ENCODE measurements at places on chromosomes 13 and 19.
A peak's percentile ranks its signal among the peaks of the same experiment; 100 is the strongest.

GRCh38 chr13:82165396-82166174 lies 1716.7 kb downstream of the SLITRK1 start:
- DNase-seq: no peak

DNA sequence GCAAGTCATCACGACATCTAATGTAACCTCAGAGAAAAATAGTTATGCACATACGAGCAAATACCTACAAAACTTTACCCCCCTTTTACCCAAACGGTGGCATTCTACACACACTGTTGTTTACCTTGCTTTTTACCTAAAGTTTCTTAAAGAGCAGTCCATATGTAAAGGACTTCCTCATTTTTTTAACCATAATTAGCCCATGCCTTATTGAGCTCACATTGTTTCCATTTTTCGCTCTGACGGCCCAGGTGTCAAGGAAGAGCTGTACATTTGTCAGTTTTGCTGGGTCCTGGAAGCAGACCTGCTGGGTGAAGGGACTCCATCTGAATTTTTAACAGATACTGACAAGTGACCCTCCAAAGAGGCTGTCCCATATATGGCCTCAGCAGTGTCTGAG lies 89.4 kb downstream of the STK24 start:
- DNase-seq: no peak

GRCh38 chr13:32164622-32165268 lies 133.2 kb downstream of the FRY start:
- peak; percentile 65 for DNase-seq

- no peak for DNase-seq
Measured at GRCh38 chr19:40472516-40472915, 5.7 kb downstream of the SPTBN4 start.

GRCh38 chr13:42215578-42216421 lies 56.2 kb upstream of the AKAP11 start:
- DNase-seq: peak; percentile 28

DNA sequence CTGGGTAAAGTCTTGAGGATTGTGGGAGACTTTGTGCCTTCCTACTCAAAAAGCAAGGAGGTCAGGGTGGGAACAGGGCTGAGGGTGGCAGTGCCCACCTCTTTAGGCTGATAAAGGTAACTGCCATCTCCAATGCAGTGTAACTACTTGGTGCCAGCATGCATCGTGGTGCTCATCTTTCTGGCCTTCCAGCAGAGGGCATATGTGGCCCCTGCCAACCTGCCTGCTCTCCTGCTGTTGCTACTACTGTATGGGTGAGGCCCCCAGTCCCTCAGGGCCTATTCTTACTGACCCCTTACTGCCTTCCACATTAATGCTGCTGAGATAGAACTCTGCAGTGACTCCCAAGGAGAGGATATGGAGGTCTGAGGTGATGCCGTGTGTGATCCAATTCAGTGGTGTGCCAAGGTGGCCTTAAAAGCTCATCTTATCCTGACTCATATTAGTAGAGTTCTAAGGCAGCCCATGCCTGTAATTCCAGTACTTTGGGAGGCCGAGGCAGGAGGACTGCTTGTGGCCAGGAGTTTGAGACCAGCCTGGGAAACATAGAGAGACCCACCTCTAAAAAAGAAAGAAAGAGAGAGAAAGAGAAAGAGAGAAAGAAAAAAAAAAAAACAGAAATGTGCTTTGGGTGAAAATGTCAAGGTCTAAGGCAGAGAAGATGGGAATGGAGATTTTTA lies 9.7 kb upstream of the ARHGAP45 start:
- peak; percentile 63 for DNase-seq

DNA sequence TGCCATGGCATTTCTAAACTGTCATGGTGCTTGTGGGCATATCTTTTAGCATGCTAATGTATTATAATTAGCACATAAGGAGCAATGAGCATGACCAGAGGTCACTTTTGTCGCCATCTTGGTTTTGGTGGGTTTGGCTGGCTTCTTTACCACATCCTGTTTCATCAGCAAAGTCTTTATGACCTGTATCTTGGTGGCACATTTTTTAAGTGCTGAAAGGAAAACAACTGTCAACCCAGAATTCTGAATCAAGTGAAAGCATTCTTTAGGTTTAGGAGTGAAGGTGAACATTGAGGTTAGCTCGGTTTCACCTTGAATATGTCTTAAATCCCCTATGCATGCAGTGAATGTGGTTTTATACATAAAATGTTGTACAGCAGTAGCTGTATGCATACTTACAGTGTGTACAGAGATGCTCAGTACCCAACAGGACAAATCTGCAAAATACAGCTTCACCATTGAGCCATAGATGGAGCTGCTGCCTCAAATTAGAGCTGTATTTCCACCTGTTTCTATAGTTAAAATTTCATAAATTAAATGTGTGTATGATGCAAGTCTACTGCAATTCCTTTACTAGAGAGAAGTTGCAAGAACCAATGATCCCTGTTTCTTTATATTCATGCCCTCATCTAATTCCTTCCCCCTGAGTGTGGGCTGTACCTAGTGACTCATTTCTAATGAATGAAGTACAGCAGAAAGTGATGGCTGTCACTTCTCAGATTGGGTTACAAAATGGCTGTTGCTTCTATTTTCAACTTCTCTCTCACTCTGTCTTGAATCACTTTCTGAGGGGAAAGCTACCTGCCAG lies 25.2 kb upstream of the IGSF23 start:
- peak; percentile 38 for DNase-seq

DNA sequence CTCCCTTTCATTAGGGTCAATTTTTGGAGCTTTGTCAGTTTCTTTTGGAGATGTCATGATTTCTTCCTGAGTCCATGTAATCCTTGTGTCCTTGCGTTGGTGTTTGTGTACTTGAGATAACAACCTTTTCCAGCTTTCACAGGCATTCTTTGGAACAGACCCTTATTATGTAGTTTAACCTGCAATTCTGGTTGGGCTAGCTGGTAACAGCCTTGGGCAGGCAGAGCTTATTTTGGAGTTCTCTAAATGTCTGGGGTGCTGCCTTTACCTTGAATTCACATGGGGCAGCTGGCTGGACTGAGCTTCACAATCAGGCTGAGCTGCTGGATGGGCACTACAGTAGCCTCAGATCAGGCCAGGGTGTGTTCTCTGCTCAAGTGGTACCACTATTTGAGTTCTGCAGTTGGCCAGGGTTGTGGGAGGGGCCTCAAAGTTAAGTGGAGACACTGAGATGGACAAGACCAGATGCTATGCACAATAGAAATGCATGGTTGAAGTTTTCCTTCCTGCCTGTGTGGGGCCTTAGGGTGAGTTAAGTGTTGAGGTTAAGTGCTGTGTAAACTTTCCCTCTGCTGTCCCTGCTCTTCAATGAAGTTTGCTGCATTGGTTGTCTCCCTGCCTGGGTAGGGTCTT lies 277.3 kb downstream of the ATP8A2 start:
- no peak for DNase-seq

DNA sequence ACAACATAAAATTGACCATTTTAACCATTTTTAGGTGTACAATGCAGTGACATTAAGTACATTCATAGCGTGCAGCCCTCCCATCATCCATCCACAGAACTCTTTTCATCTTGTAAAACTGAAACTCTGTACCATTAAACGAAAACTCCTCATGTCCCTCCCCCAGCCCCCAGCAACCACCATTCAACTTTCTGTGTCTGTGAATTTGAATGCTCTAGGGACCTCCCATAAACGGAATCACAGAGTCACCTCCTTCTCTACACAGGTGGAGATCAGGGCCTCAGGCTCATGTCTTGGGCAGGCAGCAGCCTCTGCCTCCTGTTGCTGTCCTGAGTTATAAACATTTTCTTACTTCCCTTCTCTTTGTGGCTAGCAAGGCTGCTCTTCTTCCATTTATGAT lies 7.3 kb upstream of the CCNE1 start:
- peak; percentile 69 for DNase-seq

DNA sequence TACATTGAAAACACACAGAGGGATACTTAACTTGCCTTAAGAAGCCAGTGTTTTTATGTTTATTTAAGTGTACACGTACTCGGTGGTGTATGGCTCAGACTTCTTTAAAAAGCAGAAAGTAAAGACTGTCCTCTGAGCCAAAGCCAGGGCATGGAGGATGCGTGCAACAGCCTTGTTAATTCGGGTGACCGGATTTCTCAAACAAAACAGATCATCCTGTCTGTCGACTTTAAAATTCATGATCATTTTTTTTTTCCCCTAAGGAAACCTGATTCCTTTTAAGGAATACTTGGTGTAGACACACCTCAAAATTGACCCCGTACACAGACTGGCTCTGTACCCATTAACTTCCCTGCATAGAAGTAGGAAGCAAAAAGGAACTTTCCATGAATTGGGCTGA lies 124.7 kb upstream of the RNF113B start:
- no peak for DNase-seq

GRCh38 chr19:35742121-35742724 lies at the start of gene IGFLR1:
Gene IGFLR1, minus strand, starts transcription at chr19:35742452. Its CDS starts 1,272 bp downstream, at chr19:35741180.
- peak; percentile 84 for DNase-seq

- peak; percentile 58 for DNase-seq
Measured at GRCh38 chr13:109569958-109570711, 216.2 kb downstream of the IRS2 start.

DNA sequence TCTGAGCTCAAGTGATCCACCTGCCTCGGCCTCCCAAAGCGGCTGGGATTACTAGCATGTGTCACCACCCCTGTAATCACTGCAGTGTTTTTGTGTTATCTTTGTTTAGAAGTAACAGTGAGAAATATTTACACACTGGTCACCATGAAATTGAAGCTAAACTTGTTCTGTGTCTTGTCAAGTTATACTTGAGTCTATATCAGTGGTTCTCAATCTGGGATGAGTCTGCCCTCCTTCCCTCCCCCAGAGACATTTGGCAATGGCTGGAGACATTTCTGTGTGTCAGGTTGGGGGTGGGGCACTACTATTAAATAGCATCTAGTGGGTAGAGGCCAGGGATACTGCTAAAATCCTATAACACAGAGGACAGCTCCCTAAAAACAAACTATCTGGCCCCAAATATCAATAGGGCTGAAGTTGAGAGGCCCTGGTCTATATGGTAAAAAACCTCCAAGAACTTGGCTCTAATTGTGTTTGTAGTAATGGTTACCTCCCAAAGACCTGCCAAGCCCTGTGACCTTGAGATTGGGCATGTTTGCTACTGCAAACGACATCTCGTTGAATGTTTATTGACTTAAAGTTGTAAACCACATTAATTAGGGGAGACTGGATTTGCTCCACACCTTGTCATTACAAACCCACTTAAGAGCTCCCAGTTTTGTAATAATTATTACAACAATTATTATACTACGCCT lies 6.9 kb downstream of the CTU1 start:
- no peak for DNase-seq

DNA sequence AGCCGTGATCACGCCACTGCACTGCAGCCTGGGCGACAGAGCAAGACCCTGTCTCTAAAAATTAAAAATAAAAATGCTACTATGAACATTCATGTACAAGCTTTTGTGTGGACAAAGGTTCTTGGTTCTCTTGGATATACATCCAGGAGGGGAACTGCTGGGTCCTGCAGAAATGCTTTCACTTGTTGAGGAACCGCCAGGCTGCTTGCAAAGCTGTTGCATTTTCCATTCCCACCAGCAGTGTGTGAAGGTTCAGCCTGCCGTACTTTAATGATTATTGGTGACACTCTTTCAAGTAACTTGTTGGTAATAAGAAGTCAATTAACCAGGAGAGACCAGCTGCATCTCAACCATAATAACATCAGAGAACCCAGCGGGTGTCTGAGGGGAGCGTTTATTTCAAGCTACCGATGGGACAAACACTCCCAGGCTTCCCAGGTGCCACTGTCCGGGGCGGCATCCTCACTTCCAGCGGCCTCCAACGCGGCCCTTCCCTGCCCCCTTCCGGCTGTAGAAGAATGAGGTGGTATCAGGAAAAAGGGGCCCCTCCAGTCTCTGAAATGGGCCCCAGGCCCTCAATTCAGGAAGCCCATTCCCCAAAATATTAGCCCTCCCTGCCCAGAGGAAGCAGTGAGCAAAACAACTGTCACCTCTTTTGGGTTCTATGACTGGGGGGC lies 15.2 kb upstream of the PPP1R12C start:
- no peak for DNase-seq

DNA sequence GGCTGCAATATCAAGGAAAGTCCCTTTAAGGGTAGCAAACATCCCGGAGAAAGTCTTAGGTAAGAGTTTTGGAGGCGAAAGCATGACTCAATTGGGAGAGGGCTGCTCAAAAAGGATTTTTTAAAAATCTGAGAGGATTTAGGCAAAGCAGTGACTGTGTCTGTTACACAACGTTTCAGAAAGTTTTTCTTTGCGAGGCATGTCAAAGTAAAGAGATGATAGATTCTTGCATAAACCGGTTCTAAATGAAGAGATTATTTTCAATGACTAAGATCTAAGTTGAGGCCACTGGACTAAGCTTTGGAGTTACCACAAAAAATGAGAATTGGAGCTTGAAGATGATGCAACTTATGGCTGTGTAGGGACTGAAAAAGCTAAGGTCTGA lies 43.7 kb upstream of the ENOX1 start:
- no peak for DNase-seq

GRCh38 chr19:57366776-57367175 lies 3.4 kb downstream of the TRAPPC2B start:
- DNase-seq: no peak

GRCh38 chr19:1279782-1280341 lies 4.5 kb downstream of the FAM174C start:
- DNase-seq: peak; percentile 88

DNA sequence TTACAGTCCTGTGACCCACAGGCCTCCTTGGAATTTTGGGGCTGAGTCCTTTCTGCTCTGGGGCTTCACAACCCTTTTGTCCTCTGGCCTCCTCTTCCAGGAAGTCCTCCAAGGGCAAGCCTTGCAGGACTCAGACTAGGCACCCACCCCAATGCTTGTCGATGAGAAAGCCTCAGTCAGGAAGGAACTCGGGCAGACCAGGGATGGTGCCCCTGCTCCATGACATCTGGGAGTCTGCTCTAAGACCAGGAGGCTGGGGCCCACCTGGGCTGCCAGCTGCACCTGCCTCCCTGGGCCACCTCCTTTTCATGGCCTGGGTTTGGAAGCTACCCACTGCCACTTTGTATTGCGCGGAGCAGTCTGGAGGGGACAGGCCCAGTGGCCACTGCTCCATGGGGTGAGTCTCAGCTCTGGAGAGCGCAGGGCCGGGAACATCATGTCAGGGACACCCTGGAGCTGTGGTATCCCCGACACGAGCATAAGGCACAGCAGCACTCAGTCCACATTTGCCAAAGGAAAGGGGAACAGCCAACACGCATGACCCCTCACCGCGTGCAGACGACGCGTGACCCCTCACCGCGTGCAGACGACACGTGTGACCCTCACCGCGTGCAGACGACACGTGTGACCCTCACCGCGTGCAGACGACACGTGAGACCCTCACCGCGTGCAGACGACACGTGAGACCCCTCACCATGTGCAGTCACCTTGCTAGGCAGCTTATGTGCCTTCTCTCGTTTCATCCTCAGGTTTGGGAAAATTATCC lies 10.8 kb downstream of the C2CD4C start:
- DNase-seq: no peak

DNA sequence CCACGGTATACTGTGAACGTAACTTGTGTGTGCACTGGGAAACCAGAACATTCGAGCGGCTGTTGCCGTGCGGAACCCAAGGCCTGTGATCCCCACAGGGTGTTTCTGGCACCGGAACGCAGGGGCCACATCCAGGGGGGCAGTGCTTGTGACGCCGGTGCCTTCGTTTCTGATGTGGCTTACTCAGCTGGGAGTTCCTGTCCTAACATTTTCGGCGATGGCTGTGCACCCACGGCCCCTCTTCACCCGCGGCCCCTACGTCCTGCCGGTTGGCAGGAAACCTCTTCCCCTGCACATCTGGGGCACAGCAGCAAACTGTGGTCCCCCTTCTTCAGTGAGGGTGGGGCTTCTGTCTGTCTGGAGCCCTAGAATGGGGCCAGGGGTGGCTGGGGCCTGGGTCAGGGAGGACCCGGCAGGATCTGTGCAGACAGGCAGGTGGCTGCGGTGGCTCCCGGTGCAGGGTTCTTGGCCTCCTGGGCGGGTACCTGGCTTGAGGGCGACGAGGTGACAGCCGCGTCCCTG lies 26.2 kb downstream of the CSNK1G2 start:
- DNase-seq: no peak
